ENCODE measurements at places on chromosomes 5 and 9.

- no peak for DNase-seq
These were observed 3.2 kb downstream of the CD180 start for GRCh38 chr5:67193439-67193807.

GRCh38 chr5:52710310-52710971 lies 77.3 kb upstream of the ITGA1 start:
- DNase-seq = no peak

DNA sequence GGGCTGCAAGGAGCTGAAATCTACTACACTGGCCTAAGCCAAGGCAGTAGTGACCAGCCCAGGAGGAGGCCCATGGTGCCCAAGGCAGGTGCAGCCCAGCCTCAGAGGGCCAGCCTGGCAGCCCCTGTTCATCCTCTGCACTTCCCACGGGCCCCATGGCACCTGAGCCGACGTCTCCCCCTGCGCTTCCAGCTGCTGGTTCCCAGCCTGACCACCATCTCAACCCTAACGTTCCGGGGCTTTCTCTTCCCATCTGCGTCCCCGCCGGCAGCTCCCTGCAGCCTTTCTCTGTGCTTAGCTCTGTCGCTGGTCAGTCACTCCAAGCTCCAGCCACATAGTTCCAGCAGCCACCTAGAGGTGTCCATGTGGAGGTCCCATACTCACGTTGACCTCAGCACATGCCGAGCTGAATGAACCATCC lies 105.5 kb upstream of the LMX1B start:
- DNase-seq = no peak

DNA sequence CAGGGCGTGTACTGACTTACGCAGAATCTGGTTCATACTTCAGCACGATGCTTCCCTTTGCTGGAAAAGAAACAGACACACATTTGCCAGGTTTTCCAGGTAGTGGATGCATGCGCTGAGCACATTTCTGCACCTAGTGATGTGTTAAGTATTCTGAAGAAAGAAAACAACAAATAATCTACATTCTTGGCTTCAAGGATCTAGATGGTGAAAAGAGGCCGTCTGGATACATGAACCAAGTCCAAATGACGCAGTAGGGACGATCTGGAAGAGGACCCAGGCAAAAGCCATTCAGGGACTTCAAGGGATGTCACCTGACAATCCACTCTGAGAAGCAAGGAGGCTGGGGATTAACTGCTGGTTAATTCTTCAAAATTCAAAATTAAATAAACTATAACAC lies 30.4 kb downstream of the NSUN2 start:
- no peak for DNase-seq

DNA sequence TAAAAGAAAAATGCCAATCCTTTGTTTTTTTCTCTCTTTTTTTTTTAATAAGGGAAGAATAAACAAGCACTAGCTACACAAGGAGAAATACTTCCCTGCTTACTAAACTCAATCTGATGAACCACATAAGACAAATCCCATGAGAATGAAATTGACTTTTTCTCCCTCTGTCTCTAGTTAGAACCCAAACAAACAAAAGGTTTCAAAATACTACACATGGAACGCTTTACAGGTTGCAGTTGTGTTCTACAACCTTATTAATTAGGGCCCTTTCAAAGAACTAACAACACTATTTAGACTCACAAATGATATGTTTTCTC lies 124.5 kb downstream of the PDE4D start:
- DNase-seq = no peak
